Activated T-cell treated with anti-CD3 and anti-CD28 coated beads for 4 hours (primary cell): ENCODE measurements at places on chromosomes 3 and 15.

DNA sequence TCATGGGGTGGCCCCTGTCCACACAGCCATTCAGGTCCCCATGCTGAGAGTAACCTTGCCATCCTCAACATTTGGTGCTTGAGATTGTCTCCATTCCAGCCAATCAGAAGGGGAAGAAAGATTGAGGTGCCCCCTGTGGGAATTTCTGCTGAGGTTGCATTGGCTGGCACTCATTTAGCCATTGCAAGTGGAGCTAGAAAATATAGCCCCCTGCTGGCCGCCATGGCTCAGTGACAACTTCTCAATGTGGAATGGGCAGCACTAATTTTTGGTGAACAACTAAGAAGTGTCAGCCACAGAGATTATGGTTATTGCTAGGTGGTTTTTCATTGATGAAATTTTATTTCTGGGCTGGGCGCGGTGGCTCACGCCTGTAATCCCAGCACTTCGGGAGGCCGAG, 22.0 kb downstream of the COL6A6 start:
- no peak for DNase-seq

DNA sequence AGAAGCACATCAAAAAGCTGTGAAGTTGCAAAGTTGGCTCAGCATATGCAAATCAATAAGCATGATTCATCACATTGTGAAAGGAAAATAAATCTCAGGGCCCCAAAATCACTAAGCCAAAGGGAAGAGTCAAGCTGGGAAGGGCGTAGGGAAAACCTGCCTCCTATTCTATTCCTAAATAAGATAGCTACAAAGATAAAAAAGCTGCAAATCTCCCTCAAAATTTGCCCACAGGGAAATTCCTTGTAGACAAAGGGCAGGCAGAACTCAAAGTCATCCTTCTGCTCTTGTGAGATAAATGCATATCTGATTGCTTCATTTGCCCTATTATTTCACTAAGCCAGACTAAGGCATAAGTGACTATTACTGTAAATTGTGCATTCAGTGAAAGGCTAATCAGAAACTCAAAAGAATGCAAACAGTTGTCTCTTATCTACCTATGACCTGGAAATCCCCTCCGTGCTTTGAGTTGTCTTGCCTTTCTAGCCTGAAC, 30.5 kb upstream of the CCNL1 start:
- DNase-seq, result no peak

DNA sequence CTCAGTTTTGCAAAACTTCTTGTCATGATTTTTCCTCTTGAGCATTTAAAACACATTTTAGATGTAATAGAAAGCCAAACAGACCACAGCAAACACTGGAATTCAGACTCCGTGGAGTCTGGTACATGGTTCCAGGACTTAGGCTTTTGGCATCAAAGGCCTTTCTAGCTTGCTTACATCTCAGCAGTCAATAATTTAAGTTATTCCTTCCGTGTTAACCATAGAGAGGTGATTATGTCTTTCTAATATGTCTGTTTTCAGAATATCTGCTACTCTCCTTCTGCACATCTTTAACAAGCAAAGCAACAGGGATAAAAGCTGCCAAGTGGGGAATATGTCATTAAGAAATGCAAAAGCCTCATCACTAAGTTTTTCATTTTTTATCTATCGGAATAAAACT, 171.7 kb upstream of the CRBN start:
- DNase-seq, result no peak

DNA sequence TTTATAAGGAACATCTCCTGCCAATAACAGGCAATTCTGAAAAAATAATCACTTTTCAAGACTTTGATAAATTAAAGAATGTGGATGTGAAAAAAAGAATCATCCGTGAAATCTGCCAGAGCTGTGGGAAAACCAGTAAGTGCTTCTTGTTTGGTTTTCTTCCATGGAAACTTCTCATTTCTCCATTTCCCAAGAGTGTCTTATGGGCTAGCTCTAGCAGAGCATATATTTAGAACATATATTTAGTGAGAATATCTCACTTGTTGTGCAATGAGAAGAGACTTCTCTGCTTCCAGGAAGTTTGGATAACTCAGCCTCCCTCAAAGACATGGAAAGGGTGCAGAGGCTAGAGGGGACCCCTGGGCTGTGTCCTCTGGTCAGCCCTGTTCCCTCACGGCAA, 49.9 kb downstream of the COL6A5 start:
- DNase-seq, result no peak
